ENCODE measurements at places on chromosomes 13 and 19.

GRCh38 chr13:85564598-85564997, 234.6 kb downstream of the SLITRK6 start:
- no peak for DNase-seq

DNA sequence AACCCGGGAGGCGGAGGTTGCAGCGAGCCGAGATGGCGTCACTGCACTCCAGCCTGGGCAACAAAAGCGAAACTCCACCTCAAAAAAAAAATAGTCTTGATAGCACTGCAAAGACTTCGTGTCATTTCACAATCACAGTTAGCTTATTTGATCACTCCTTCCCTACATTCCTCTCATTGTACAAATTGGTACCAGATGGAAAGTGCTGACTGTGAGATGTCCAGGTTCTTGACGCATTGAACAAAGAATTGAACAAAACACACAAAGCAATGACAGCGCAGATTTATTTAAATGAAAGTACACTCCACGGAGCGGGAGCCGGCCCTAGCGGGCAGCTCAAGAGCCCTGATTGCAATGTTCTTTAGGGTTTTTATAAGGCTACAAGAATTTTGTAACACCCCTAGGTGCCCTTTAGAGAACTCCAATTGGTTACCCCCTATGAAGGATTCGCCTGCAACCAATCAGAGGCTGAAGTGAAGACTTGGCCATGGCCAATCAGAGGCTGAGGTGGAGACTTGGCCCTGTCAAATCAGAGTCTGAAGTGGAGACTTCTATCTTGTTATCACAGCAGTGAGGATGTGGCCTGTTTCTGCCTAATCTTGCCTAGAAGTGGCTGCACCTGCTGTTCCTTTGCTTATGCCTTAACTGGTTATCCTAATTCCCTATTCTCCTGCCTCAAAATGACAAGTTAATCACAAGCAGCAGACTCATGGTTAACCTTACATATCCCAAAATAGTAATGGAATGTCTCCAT, 16.7 kb downstream of the ZNF556 start:
- DNase-seq: no peak

GRCh38 chr19:10644260-10645007, 9.7 kb upstream of the ILF3 start:
- DNase-seq: peak; percentile 67

DNA sequence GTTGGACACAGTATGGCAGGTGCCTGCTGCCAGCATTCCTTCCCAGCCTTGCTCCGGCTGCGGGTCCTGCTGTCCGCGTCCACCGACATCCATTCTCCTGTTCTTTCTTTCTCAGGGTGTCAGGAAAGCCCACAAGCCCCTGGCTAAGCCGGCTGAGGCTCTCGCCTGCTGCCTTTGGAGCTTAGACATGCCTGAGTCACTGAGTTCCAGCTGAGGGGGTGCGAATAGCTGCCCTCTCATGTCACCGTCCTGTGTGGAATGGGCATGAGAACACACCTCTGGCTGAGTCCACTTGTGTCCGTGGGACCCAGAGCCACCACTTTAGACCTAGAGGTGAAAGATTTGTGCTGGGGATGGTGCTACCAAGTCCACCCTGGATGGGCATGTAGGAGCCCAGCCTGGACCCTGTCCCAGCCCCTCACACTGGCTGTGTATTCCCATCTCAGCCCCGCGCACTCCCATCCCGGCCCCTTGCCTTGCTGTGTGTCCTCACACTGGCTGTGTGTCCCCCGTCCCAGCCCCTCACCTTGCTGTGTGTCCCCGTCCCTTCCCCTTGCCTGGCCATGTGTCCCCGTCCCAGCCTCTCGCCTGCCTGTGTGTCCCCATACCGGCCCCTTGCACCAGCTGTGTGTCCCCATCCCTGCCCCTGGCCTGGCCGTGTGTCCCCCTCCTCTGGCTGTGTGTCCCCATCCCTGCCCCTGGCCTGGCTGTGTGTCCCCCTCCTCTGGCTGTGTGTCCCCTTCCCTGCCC, 24.6 kb upstream of the IRS2 start:
- DNase-seq: no peak

DNA sequence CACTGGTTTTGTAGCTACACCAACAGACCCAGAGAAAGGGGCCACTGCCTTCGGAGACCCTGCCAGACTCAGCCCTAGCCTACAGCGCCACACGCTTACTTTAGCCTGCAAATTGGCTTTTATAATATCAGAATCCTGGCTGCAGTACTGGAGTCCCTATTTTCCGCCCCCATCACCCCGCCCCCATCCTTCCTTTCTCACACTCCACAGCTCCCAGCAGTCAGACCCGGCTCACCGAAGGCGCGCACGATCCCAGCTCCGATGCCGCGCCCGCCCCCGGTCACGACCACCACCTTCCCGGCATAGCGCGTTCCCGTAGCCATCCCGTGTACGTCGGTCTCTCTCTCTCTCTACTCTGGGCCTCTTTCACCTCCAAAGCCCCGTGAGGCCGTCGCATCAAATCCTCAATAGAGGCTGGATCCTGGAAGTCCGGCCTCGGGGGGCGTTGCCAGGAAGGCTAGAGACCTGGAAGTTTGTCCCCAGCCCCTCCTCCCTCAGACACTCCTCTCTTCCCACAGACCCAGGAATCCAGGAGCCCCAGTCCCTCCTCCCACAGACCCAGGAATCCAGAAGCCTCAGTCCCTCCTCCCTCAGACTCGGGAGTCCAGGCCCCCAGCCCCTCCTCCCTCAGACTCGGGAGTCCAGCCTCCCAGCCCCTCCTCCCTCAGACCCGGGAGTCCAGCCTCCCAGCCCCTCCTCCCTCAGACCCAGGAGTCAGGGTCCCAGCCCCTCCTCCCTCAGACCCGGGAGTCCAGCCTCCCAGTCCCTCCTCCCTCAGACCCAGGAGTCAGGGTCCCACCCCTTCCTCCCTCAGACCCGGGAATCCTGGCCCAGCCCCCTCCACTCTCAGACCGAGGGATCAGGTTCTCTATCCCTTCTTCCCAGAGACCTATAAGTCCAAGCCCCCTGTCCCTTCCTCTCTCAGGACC, at the start of gene HSD17B14:
TSS of gene HSD17B14 (minus strand) at position 403 of the 929 bp plus-strand sequence. CDS start at position 323, 80 bp downstream.
- peak; percentile 2 for DNase-seq

- DNase-seq: no peak
Observed at GRCh38 chr19:38227287-38228004, 3.4 kb upstream of the DPF1 start.

DNA sequence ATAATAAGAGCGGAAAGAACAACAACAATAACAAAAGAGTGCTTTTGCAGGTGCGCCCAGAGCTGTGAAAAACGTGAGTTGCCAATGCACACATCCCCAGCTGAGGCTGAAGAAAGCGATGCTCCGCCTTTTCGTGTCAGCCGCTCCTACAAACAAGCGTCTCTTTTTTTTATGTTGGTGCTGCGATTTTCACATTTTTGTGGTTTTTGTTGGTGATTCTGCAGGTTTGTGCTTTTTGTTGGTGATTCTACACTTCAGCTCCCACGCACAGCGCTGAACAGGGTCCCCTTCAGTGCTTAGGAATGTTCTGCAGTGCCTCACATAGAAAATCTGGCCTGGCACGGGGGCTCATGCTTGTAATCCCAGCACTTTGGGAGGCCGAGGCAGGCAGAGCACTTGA, 7.3 kb upstream of the SBK3 start:
- no peak for DNase-seq

GRCh38 chr13:28138756-28139470, 568 bp downstream of the PAN3 start:
- peak; percentile 70 for DNase-seq

DNA sequence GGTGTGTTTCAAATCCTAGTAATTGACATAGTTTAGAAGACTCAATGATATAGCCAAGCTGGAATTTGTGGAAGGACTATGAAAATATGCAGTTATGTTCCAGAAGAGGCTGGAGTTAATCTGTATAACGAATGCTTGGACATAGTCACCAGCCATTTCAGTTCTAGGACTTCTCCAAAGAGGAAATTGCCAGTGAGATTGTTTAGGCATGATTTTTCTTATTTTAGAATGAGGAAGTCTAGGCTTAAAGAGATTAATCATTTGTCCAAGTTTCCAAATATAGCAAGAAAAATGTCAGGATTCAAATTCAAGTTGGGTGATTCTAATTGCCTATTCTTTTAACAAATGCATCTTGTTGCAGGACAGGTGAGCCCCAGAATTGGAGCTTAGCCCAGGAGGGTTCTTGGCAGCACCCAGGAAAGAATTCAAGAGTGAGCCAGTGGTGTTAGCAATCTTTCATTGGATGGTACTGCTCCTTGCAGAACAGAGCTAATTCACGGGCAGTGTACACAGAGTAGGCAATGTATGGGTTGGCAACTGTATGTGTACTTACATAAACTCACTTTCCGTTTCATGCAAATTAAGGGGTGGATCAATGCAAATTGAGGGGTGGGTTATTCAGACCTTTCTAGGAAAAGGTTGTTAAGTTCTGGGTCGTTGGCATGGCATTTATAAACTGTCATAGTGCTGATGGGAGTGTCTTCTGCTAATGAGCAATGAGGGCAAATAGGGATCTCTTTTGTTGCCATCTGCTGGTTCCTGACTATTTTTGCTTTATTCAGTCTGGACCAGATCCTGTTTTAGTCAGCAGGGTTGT, 763.1 kb upstream of the SLITRK1 start:
- peak; percentile 80 for DNase-seq

DNA sequence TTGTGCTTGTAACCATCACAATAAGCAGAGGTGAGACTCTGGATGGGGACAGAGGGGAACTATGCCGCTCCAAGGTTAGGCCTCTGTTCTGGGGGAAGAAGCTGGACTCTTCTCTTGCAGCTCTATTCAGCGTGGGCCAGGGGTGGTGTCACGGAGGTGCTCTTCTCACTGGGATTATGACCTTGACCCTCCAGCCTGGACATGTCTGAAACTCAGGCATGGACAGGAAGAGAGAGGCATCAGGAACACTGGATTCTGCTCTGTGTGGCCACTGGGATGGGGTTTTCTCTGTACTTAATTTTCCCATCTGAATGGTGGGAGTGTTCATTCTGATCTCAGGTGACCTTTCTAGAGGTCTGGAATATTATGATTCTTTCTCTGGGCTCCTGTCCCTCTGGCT, 7.6 kb downstream of the MEGF8 start:
- no peak for DNase-seq

DNA sequence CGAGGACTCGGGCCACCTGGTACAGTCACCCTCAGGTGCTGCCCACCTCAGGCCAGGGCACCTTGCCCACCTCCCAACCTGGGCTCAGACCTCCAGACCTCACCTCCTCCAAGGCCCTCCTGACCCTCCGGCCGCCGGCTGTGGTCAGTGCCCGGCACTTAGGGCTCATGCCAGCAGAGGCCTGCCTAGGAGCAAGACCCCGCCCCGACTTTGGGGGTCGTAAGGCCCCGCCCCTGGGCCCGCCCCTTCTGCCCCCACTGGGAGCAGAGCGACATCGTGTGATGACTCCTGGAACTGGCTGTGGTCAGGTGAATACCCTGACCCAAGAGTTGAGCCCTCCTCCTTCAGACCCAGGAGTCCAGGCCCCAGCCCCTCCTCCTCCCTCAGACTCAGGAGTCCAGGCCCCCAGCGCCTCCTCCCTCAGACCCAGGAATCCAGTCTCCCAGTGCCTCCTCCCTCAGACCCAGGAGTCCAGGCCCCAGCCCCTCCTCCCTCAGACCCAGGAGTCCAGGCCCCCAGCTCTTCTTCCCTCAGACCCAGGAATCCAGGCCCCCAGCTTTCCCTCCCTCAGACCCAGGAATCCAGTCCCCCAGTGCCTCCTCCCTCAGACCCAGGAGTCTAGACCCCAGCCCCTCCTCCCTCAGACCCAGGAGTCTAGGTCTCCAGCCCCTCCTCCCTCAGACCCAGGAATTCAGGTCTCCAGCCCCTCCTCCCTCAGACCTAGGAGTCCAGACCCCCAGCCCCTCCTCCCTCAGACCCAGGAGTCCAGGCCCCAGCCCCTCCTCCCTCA, at the start of gene SBK2:
TSS of gene SBK2 (minus strand) at position 183 of the 790 bp plus-strand sequence. CDS start 839 bp downstream, outside the sequence.
- DNase-seq: no peak

- DNase-seq: no peak
Observed at GRCh38 chr13:29573190-29573589, 22.3 kb downstream of the SLC7A1 start.

GRCh38 chr13:112648966-112649690, 40.7 kb upstream of the ATP11A start:
- no peak for DNase-seq

DNA sequence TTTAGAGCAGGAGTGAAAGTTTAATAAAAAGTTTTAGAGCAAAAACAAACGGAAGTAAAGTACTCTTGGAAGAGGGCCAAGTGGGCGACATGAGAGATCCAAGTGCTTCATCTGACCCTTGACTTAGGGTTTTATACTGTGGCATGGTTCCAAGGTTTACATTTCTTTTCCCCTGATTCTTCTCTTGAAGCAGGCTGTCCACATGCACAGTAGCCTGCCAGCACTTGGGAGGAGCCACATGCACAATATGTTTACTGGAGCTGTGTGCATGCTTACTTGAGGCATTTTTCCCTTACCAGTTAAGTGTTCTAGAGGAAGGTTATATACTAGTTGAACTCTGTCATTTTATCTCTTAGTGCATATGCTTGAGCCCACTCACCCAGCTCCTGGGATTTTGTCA, 295.6 kb downstream of the TBC1D4 start:
- DNase-seq: no peak

GRCh38 chr19:20611866-20612265, 46.3 kb upstream of the ZNF737 start:
- no peak for DNase-seq

GRCh38 chr13:51825165-51825592, 19.8 kb downstream of the TMEM272 start:
- DNase-seq: no peak

DNA sequence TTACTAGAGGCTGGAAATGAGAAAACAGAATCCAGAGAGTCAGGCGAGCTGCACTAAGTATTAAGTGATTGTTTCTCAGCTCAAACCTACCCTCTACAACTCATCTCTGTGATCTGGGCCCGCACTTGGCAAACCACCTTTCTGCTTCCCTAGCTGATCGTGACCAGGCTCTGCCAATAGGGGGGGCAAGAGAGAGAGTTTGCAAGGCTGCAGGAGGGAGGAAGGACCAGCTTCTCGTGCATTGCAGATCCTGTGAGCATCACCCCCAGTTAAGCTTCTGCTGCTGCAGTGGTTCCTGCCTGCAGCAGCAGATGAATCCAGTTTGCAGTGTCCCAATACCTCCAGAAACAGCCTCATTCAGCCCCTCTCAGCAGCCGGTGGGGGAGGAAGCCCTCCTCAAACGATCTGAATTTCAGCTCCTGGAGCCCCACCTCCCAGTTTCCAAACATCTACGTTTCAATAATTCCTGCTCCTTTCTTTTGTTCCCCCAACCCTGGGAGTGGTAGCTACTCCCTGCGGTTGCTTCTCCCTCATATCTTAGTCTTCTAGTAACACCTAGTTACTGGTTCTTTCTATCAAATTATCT, 20.0 kb downstream of the XRCC1 start:
- DNase-seq: peak; percentile 75

All from NCI-H526 (cell line).